ENCODE measurements at places on chromosomes 12 and 14.

- no peak for DNase-seq
These were observed 442.7 kb upstream of the NOVA1 start for GRCh38 chr14:27040552-27040951.

DNA sequence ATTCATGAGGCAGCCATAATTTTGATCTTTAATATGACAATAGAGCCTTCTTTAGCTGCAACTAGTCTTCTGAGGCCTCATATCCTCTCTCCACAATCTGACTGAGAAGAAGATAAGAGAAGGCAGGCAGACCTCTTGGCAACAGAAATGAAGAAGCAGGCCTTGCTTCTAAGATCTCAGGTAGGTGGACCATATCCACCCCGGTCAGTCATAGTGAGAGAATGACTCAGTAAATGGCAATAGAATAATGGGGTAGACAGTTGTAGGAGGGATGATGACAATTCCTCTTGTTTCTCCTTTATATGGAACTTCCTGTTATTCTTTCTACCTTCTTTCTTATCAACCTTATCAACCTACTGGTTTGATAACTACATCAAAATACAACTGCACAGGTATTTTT lies 246.7 kb upstream of the G2E3 start:
- no peak for DNase-seq

DNA sequence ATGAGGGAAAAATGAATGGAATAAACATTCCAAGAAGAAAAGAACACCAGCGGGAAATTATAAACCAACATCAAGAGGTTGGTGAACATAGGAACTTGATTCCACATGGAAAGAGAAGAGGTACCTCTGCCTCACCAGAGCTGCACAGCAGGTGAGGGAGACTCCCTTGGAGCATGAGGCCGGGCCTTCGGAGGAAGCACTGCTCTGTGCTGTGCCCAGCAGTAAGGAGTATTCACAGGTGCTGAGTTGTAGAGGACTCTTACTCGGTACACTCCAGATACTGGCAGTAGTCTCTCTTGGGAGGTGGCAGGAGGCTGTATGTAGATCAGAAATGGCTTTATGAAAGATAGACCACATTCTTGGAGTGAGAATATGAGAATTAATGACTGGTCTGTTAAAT lies 76.0 kb downstream of the NPAS3 start:
- DNase-seq = no peak

GRCh38 chr12:109488051-109488665 lies 10.7 kb downstream of the UBE3B start:
- no peak for DNase-seq

DNA sequence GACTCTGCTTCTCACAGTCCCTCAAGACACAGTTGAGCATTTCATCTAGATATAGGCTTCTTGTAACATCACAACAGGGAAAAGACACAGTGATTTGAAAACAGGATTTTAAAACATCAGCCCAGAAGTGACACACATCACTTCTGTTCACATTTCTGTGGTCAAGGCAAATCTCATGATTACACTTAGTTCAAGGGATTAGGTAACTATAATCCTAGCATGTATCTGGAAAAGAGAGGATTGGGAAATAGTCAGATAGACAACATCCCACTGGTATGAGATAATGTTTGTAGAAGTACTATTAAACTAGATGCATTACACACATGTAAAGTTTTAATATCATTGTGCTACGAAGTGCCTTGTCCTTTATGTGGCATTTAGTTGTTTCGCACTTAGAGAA lies 252.6 kb upstream of the PRKD1 start:
- no peak for DNase-seq

DNA sequence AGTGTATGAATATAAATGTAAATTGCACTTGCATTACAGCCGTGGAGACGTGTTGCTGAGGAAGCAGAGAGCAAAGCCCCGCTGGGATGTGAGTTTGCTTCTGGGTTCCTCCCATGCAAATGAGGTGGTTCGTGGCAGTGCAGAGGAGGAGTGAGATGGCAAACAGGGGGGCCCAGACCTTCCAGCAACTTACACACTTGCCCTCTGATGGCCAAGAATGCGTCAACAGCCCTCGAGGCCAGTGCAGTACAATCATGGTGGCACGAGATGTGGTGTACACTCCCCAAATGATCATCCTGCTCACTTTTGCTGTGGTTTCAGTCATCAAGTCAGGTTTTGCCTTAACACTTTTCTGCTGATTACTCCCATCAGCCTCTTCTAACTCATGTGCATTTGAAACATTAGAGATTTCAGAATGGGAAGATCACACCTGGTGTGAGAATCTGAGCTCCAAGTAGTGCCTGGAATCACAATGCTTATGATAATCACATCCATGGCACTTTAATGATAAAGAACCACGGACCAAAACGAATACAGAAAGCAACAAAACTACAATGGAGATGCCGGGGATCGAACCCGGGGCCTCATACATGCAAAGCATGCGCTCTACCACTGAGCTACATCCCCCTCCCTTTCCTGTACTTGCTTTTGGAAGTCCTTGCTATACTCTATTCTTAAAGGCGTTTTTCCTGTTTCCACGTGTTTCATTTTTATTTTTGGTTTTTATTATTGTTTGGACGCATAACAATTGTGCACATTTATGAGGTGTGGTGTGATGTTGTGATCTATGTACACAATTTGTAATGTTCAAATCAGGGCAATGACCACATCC lies 7.0 kb upstream of the UBC start:
- peak; percentile 66 for DNase-seq

DNA sequence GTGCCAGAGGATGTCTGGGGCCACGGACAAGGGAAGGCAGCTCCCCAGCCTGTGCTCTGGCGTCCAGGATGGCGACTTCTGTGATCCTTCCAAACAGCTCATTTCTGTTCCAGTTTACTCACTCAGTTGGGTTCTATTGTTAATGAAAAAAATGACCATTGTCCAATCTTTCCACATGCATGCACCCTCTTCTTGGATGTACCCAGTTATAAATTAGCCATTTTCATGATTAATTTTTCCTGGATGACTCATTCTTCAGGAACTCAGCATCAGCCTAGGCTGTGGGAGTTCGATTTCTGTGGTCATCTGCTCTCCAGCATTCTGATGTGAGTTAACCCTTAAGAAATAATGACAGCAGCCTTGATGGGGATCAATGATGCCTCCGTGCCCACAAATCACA lies 926.8 kb downstream of the BCL11B start:
- DNase-seq = no peak

DNA sequence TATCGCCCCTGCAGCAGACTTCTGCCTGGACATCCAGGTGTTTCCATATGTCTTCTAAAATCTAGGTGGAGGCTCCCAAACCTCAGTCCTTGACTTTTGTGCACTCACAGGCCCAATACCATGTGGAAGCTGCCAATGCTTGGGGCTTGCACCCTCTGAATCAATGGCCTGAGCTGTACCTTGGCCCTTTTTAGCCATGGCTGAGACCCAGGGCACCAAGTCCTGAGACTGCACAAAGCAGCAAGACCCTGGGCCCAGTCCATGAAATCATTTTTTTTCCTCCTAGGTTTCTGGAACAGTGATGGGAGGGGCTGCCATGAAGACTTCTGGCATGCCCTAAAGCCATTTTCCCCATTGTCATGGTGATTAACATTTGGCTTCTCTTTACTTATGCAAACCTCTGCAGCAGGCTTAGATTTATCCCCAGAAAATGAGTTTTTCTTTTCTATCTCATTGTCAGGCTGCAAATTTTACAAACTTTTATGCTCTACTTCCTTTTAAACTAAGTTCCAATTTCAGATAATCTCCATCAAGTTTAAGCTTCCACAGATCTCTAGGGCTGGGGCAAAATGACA lies 1445.8 kb upstream of the FLRT2 start:
- DNase-seq = no peak

- peak; percentile 55 for DNase-seq
These were observed 84.3 kb downstream of the ETNK1 start for GRCh38 chr12:22709292-22709691.

DNA sequence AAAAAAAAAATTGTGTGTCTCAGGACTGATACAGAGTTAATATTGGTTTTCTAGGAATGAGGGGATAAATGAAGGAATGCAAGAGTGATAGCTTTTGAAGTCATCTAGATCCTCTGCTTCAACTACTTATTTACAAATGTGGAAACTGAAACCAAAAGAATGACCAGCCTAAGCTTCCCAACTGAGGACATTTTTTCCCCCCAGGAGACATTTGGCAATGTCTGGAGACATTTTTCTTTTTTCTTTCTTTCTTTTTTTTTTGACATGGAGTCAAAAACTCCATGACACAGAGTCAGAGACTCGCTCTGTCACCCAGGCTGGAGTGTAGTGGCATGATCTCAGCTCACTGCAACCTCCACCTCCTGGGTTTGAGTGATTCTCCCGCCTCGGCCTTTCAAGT lies 15.3 kb downstream of the DLK1 start:
- no peak for DNase-seq

GRCh38 chr12:38149395-38150073 lies 167.0 kb upstream of the ALG10B start:
- DNase-seq = no peak

DNA sequence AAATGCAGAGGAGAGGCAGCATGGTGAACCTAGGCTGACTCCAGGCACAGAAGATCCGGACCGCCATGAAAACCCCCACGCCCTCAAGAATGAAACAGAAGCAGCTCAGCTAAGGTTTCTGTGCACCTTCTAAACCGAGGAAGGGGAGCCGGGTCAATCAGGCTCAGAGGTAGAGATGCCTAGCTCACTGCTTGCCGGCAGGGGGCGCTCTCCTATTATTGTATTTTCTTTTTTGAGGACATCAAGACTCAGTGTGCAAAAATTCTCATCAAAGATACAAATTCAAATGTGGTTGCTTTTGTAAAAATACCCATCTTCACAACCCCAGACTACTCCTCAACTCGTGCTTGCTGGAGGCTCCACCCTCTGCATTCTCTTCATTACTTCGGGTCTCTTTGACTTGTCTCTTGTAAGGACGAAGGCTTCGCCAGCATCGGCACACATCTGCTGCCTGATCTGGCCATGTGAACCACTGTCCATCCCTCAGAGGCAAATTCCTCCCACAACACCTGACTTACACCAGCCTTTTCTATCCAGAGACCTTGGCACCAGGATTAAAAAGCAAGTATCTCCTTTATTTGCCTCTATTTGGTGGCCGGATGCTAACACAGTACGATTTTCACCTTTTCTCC lies 33.4 kb upstream of the RNASE3 start:
- DNase-seq = peak; percentile 63

DNA sequence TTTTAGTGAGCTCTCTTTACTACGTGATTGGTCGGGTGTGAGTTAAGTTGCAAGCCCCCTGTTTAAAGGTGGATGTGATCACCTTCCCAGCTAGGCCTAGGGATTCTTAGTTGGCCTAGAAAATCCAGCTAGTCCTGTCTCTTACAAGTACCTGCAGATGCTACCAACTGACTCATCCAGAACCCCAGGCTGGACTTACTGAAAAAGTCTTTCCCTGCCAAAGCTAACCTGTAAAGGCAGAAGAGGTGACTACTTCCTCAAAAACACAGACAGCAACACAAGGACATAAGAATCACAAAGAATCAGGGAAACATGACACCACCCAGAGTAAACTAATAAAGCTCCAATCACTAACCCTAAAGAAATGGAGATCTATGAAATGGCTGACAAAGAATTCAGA lies 39.1 kb upstream of the HIGD1C start:
- DNase-seq = no peak

- DNase-seq = peak; percentile 22
These were observed 62.9 kb downstream of the CCDC91 start for GRCh38 chr12:28253161-28253641.

DNA sequence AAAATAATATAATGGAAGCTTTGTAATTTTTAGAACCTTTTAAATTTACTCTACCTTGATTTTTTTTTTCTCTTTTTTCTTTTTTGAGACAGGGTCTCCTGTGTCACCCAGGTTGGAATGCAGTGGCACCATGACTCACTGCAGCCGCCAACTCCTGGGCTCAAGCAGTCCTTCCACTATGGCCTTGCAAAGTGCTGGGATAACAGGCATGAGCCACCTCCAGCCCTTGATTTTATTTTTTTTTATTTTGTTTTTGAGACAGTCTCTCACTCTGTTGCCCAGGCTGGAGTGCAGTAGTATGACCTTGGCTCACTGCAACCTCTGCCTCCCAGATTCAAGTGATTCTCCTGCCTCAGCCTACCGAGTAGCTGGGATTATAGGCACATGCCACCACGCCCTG lies 65.3 kb upstream of the TRAF3 start:
- no peak for DNase-seq

GRCh38 chr12:15540469-15540872 lies 218.2 kb downstream of the PTPRO start:
- no peak for DNase-seq

DNA sequence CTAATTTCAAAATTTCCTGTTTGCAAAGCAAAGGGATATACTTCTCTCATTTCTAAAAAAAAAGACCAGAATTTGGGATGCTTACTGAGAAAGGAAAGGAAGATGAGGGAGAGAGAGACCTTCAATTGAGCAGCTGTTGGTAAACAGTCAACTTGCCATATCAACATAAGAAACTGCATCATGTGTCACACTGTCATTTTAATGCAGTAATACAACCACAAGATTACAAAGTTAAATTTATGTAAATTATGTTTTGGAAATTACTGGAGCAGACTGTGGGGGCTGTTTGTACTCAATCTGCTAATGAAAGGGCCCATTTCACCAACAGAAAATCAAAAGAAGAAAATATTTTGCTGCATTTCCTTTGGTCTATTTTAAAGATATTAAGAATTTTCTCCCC lies 370.4 kb upstream of the TMPO start:
- DNase-seq = no peak

DNA sequence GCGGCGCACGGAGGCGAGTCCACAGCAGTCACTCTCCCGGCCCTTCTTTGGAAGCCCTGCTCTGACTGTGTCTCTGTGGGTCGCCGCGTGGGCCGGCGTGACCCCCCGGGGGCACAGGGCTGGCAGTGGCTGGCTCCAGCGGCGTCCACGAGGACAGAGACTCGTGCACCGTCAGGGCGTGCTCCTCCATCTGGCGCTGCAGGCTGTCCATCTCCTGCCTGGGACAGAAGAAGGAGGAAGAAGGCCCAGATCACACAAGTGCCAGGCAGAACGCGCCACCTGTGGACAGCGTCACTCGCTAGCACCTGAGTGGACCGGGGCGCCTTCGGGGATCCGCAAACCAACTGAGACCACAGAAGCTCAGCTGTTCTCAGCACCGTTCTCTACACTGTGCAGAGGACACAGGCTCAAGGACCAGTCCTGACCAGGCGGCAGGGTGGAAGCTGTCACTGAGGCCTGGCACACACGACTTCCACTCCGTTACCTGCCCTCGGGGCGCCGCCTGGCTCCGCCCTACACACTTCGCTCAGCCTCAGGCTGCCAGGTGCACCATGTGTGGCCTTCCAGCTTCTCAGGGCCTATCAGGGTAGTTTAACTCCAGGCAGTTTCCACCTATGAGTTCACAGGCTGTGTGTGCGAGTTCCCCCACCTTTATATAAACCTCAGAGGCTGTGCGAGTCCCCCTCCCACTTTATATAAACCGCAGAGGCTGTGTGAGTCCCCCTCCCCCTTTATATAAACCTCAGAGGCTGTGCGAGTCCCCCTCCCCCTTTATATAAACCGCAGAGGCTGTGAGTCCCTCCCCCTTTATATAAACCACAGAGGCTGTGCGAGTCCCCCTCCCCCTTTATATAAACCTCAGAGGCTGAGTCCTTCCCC lies 11.7 kb upstream of the ANKLE2 start:
- no peak for DNase-seq

GRCh38 chr14:99459481-99460100 lies 21.1 kb downstream of the SETD3 start:
- DNase-seq = no peak

Measured in GM20000 (cell line).